ENCODE measurements at places on chromosomes 1 and 21.

- no peak for DNase-seq
Observed at GRCh38 chr1:230068952-230069684, 2.1 kb downstream of the GALNT2 start.

- no peak for DNase-seq
Observed at GRCh38 chr1:201533836-201534235, 5.1 kb upstream of the NAV1 start.

- DNase-seq = no peak
Observed at GRCh38 chr1:79004916-79005315, 1.6 kb downstream of the ADGRL4 start.

DNA sequence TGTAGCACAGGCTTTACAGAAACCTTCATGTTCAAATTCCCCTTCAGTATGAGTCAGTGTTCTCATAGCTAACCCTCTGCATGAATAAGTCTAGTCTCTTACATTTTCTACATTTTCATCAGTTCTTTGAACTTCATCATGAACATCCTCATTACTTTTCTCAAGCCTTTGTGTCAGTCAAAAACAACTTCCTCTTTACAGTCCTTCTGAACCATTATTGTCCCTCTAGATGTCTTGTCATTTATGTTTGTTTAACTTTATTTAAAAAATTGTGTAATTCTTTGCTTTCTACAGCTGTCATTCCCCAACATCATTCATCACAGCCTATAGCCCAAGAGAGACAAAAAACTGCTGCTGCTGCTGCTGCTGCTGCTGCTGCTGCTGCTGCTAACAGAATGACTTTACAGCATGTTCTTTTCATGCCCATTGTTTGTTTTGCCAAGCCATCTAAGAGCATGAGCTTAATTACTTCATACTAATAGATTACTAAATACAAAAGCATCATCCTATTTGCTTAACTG is 133.1 kb downstream of the LRRC40 start:
- no peak for DNase-seq

DNA sequence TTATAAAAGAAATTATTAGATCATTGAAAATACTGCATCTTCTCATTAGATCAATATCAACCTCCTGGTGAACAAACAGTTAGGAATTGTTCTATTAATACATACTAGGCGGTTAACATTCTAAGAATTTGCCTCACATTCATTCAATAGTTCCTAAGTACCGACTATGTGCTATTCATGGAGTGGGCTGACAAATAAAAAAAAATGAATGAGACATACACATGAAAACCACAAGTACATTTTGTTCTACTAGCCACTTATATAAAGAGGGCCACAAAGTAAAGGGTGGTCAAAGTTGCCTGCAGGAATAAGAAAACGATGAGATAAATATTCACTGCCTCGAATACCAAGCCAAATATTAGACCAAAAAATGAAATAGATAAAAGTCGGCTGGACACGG is 294.4 kb downstream of the SDCCAG8 start:
- DNase-seq = no peak

DNA sequence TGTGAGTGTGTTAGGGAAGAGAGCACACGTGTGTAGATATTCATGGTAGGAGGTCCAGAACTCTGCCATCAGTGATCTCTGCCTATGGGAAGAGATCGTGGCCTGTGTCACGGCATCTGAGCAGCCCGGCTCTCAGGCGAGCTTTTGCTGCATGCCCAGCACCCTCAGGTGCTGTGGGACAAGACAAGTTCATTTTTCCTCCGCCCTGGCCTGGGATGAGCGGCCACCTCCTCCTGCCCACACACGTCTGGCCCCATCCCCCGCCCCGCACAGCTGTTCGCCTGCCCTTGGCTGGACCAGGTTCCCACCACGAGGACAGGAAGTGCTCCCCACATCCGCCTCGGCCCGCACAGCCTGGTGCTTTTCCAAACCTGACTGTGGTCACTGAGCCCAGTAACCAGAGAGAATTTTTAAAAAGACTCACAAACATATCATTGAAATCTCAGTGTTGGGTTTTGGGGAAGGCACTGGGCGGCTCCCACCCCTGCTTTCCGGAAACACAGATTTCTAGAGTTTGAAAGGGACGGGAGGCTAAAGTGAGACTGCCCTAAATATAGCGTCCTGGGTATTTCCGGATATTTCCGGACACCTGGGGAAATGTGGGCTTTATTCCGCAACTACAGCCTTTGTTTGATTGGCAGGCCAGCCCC is 18.0 kb downstream of the BMP8A start:
- no peak for DNase-seq

GRCh38 chr1:172895050-172895460 is 155.7 kb downstream of the TNFSF18 start:
- DNase-seq = no peak
